ENCODE measurements at places on chromosomes 7 and 10. TPM values are rescaled to one million over a fixed set of nuclear protein-coding genes. Genes with fewer than 3 reads are reported as not detected.

YKT6 gene
- total RNA-seq: 58.7 TPM

AQP1 gene
- total RNA-seq: 3.8 TPM

ACSM6 gene
- not detected for total RNA-seq

AGR3 gene
- not detected for total RNA-seq

TMEM236 gene
- 0.15 TPM for total RNA-seq

FKBP6 gene
- not detected for total RNA-seq

SGPL1 gene
- total RNA-seq: 12.4 TPM

PAX4 gene
- not detected for total RNA-seq

ELAPOR2 gene
- 3.1 TPM for total RNA-seq

GLI3 gene
- 12.9 TPM for total RNA-seq

HOGA1 gene
- total RNA-seq: not detected

CELF2 gene
- 14.2 TPM for total RNA-seq

FRMPD2 gene
- total RNA-seq: not detected

NEUROD6 gene
- total RNA-seq: not detected

SYT15B gene
- total RNA-seq: not detected

VSTM2A gene
- not detected for total RNA-seq

NEURL1 gene
- total RNA-seq: 0.68 TPM

GATA3 gene
- total RNA-seq: 0.34 TPM

PLEKHS1 gene
- not detected for total RNA-seq

HOXA6 gene
- total RNA-seq: not detected

NXPH1 gene
- not detected for total RNA-seq

ZPBP gene
- total RNA-seq: not detected

HGF gene
- 285 TPM for total RNA-seq

C7orf57 gene
- total RNA-seq: not detected

VPS37D gene
- total RNA-seq: 3.1 TPM

CABCOCO1 gene
- not detected for total RNA-seq

SLC26A3 gene
- not detected for total RNA-seq

TMUB1 gene
- 35.4 TPM for total RNA-seq

INSYN2A gene
- not detected for total RNA-seq

MOSPD3 gene
- total RNA-seq: 17.6 TPM

OPN4 gene
- total RNA-seq: not detected

TMEM273 gene
- total RNA-seq: not detected

ARHGAP19 gene
- total RNA-seq: 6.4 TPM

PAPOLB gene
- 0.24 TPM for total RNA-seq

DPYSL4 gene
- 28.4 TPM for total RNA-seq

NUTM2A gene
- total RNA-seq: not detected

HIPK2 gene
- 69.1 TPM for total RNA-seq

SH3PXD2A gene
- 26.0 TPM for total RNA-seq

BTBD16 gene
- not detected for total RNA-seq

VTI1A gene
- 32.8 TPM for total RNA-seq

DDC gene
- total RNA-seq: not detected

PDE6C gene
- total RNA-seq: not detected

METTL27 gene
- total RNA-seq: 2.0 TPM

UROS gene
- total RNA-seq: 58.9 TPM

TMEM270 gene
- not detected for total RNA-seq

CRPPA gene
- 1.5 TPM for total RNA-seq

DOCK4 gene
- total RNA-seq: 6.3 TPM

LIPN gene
- total RNA-seq: not detected

CADPS2 gene
- 14.7 TPM for total RNA-seq

RAB19 gene
- total RNA-seq: not detected

FAM170B gene
- total RNA-seq: not detected

GPR37 gene
- 0.10 TPM for total RNA-seq

TUBB8 gene
- not detected for total RNA-seq

SNCG gene
- 6.4 TPM for total RNA-seq

Measured in cardiac ventricle fibroblast (primary cell).